B cell (primary cell): ENCODE measurements at places on chromosomes 7 and 10.

- DNase-seq, result no peak
These were observed 27.3 kb upstream of the KMT2C start for GRCh38 chr7:152462995-152463708.

GRCh38 chr10:21327289-21327993 lies 198.0 kb downstream of the SKIDA1 start:
- no peak for DNase-seq

DNA sequence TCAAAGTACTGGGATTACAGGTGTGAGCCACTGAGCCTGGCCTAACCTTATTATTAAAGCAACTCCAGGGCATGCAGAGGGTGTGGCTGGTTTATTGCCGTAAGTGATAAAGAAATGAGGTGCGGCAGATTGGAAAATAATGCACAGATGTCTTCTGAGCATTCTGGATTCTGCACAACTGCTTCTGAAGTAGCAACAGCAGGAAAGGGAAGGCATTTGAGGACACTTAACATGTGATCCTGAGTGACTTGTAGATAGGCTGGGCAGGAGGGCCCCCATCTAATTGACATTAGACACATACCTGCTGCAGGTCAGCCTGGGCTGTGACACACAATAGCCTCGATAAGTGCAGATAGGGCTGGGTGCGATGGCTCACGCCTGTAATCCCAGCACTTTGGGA lies 5.6 kb downstream of the RHBDD2 start:
- no peak for DNase-seq

DNA sequence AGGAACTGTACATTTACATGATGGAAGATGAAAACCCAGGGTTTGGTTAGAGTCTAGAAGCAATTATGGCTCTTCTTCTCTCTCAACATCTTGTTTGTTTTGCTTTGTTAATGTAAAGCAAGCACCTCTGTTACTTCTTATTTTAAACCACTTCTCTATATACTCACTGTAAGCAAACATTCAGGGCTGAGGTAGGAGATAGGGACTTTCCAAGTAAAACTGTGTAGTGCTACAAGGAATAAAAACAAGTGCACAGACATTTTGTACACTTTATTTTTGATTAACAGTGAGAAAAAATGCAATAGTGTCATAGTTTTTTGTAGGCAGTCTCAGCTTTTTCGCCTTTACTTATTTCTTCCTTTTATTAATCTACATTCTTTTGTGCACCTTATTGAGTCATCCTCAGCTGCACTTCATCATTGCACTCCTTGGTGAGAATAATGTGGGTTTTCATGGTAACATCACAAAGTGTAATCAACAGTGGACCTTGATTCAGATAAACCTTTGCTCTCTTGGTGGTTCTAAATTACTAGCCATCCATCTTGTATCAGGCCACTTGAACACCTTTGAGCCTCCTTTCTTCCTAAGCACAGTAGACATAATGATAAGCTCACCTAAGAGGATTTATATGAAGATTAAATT lies 52.9 kb downstream of the ELMO1 start:
- peak; percentile 48 for DNase-seq

DNA sequence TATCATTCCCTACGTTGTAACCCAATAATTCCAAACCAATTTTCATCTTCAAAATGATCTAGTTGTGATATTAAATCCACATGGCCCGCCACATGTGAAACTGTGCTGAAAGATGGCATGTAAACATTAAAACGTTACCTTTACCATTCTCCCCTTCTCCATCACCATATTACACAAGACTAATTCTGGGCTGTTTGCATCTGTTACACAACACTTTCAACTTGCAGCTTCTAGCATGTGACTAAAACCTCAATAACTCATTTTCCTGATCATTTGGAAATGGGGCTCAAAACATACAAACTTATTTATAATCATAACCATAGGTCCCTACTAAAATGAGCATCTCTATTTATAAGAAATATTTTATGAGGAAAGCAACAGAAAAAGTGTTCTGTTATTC lies 4.7 kb downstream of the MTERF1 start:
- no peak for DNase-seq

GRCh38 chr10:118045837-118046394 lies 825 bp downstream of the RAB11FIP2 start:
- DNase-seq, result no peak

DNA sequence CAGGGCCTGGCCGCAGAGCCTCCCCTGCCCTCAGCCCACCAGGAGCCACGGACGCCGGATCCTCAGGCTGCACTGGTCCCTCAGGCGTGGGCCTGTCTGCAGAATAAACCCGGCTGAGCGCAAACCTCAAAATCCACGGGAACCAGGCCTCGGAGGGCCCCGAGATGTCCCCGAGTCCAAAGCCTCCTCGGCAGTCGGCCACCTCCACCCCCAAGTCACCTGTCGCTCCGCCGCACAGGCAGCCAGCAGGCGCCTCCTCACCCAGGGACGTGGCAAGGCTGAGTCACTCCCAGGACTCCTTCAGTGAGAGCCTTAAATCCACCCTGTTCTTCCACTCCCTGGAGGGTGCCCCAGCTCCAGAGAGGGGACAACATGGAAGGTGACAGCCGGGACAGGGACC lies 33.2 kb downstream of the STK32C start:
- no peak for DNase-seq

- no peak for DNase-seq
These were observed 586.3 kb upstream of the ANKRD30A start for GRCh38 chr10:36538953-36539586.

DNA sequence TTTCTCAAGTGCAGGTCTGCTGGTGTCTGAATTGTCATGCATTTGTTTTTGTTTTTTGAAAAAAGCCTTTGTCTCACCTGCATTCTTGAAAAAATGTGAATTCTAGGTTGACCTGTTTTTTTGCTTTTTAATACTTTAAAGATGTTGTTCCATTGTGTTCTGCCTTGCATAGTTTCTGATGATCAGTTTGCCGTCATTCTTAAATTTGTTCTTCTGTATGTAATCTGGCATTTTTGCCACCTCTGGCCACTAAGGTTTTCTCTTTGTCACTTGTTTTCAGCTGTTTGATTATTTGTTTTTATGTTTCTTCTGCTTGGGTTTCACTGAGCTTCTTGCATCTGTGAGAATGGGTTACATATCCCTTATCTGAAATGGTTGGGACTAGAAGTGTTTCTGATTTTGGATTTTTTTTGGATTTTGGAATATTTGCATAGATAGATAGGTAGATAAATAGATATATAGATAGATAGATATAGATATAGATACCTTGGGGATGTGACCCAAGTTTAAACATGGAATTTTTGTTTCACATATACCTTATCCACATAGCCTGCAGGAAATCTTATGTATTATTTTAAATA lies 16.5 kb downstream of the MGMT start:
- DNase-seq, result no peak

- no peak for DNase-seq
These were observed 292.5 kb upstream of the FZD8 start for GRCh38 chr10:35934642-35934995.

DNA sequence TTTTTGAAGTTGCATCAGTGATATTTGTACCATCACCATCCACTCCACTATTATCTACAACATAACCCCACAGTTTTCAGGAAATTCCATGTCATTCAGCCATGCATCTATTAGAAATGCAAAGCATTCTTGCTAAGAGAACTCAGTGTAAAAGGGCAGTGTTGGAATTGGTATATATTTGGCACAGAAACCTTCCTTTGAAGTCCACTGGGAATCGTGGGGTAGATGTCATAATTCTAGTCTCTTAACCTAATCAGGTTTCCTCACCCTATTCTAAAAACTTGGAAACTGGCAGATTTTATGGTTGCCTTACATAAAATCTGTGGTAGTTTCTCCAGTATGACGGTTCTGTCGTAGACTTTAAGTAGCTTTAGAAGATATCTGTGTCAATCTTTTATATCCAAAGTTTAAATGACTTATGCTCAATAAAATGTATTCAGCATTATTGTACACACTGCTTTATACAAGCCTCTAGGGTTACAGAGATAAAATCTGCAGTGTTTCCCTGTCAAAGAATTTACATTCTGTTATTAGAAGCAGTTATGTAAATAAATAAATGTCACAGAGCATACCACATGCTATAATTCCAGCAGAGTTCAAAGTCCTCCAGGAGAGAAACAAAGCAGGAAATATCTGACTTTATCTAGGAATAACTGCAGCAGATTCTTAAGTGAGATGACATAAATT lies 704.4 kb upstream of the CELF2 start:
- DNase-seq, result no peak

GRCh38 chr10:44963772-44964633 lies 4.4 kb downstream of the RASSF4 start:
- no peak for DNase-seq

DNA sequence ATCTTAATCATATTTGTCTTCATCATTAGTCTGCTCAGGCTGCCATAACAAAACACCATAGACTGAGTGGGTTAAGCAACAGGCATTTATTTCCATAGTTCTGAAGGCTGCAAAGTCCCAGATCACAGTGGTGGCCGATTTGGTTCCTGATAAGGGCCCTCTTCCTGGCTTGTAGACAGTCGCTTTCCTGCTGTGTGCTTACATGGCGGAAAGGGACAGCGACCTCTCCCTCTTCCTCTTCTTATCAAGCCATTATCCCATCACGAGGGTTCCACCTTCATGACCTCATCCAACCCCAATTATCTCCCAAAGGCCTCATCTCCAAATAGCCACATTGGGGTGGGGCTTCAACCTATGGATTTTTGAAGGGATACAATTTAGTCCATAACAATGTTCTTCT lies 84.0 kb downstream of the LYZL1 start:
- no peak for DNase-seq

DNA sequence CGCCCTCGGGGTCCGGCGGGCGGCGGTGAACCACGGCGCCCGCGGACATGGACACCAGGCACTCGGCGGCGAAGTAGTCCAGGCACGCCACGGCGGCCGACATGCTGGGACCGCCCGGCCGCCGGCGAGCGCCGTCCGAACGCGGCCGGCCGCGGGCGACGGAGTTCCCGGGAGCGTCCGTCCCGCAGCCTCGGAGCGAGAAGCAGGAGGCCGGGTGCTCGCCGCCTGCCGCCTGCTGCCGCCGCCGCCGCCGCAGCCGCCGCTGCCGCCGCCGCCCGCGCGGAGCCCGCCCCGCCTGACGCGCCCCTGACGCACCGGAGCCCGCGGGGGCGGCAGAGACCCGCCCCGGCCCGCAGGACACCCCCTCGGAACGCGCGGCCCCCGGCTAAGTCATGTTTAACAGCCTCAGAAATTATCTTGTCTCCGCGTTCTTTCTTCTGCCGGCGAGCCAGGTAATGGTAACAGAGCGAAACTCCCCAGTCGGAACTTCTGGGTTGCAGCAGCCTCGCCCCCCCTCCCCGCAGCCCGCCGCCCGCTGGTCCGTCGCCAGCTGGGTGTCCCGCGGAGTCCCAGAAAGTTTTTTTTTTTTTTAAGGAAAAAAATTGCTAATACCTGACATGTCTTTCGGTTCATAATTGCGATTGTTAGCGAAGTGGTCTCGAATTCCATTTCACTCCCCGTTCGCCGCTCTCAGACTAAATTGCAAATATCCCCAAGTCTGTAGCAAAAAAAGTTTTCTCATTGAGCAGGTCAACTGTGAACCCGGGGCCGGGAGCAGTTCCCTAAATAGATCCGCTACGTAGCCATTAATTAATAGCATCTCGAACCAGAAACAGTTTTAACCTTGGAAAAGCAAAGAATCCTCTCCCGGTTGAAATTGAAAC lies at the start of gene KLF14:
Gene KLF14, minus strand, starts transcription at position 277 of the 884 bp plus-strand sequence. Its CDS starts 174 bp downstream, at position 103.
- DNase-seq, result peak; percentile 77

GRCh38 chr10:47418966-47419365 lies 34.9 kb upstream of the ZNF488 start:
- DNase-seq, result no peak

GRCh38 chr7:41695661-41696322 lies 7.1 kb downstream of the INHBA start:
- no peak for DNase-seq

GRCh38 chr10:15805395-15806058 lies 54.8 kb downstream of the MINDY3 start:
- DNase-seq, result no peak

DNA sequence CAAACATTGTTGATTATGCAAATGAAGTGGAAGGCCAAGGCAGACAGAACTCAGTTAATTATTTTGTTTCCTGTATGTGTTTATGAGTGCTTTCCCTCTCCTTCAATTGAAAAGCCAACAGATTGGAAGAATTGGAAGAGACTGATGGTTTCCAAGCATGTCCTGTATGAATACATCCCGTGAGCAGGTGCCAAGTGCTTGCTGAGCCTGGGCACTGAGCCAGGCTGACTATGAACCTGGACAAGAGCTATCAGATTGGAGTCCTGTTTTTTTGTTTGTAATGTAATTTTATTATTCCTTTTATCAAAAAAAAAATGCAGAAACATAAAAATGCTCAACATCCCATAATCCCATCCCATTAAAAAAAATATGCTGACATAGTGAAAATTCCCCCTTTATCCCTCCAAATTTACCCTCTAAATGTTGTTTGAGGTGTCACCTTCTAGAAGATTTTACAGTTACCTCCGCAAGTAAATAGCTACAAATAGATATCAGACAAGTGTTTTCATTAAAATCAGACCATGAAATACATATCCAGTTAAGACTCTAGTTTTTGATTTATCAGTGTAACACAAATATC lies 449.5 kb downstream of the GRID1 start:
- DNase-seq, result no peak

DNA sequence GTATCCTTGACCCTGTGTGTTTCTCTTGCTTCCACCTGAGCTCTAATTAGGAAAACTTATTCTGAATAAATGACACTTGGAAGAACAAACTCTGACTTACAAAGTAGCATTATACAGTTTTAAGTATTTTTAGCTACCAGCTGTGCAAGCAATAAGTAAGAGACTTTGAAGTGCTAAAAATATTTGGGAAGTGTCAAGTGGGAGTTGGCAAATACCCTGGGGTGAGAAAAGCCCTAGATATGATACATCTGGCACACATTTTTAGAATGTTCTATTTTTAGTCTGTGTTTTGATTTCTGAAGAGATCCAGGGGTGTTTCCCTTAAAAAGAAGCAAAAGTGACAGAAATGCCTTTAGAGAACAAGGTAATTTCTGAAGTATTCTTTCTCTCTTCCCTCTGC lies 132.7 kb upstream of the TEX47 start:
- no peak for DNase-seq

DNA sequence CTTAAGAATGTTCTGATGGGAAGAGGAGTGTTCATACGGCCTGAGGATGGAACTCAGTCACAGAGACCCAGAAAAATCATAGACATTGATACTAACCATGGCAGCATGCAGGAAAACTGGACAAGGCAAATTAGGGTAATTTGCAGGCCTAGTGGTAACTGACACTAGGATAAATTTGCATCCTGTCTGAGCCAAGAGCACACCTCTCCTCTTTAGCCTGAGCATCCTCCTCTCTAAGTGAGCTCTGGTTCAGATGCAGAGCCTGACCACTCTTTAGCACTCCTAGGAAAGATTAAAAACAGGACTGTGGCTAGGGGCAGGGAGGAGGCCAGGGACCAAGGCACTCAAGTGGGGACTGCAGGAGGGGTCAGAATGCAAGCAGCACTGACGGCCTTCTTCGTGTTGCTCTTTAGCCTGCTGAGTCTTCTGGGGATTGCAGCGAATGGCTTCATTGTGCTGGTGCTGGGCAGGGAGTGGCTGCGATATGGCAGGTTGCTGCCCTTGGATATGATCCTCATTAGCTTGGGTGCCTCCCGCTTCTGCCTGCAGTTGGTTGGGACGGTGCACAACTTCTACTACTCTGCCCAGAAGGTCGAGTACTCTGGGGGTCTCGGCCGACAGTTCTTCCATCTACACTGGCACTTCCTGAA lies at the start of gene TAS2R41:
Gene TAS2R41, plus strand, starts transcription at position 373 of the 650 bp plus-strand sequence. Its CDS starts 0 bp downstream, at position 373.
- DNase-seq, result no peak
